ENCODE measurements at places on chromosomes 3 and 15.

DNA sequence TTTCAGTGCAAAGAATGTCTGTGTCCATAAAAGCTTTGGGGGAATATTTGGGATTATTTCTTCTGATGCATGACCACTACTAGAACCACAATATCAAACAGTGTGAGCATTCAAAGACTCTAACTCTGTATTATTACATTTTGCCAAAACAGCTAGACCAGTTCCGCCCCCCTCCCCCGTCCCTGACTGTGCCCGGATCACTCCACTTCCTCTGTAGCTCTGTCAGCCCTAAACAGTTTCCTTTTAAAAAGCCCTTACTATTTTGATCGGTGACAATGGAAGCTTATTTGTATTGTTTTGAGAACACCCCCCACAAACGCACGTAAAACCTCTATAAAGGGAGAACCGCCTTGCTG is 36.6 kb upstream of the EPHB3 start:
- no peak for ATAC-seq

- ATAC-seq: no peak
Observed at GRCh38 chr3:81080608-81081007, 680.8 kb downstream of the GBE1 start.

GRCh38 chr3:170560717-170561382 is 25.0 kb downstream of the SLC7A14 start:
- ATAC-seq: no peak

GRCh38 chr3:183560607-183561006 is 5.1 kb upstream of the KLHL6 start:
- no peak for ATAC-seq

- no peak for ATAC-seq
Observed at GRCh38 chr15:44325568-44325967, 37.0 kb downstream of the GOLM2 start.

GRCh38 chr3:45790596-45790995 is 5.7 kb downstream of the SLC6A20 start:
- ATAC-seq: no peak

DNA sequence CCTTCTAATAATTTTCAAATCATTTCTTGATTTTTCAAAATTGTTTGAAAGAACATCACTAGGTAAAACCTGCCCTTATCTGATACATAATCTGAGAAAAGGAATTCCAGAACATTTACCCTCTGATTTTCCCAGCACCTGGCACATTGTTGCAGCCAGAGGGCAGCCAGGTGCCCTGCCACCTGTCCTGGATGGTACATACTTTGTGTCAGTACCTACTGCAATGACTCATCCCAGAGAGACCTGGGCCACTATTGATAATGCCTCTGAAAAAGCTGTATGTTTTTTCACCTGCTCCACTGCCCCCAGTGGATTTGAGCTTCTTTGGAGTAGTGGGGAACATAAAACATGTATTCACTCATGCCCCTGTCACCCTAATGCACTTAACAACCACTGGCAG is 648.9 kb upstream of the GBE1 start:
- ATAC-seq: no peak

DNA sequence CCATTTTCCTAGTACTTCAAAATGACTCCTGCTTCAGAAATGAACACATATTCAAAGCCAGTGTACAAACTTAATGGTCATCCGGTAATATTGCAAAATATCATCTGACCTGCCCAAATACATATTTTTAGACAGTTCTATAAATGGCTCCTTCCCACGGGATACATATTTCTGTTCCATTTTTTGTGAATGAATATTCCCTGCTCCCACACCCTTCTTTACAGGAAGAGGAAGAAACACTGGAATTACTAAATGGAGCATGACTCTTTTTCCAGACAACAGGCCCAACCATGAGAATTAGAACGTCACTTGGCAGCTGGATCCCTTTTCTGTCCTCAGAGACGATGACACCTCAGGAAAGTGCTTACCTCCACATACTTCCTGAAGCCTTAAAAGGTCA is 38.0 kb upstream of the CBLB start:
- no peak for ATAC-seq

DNA sequence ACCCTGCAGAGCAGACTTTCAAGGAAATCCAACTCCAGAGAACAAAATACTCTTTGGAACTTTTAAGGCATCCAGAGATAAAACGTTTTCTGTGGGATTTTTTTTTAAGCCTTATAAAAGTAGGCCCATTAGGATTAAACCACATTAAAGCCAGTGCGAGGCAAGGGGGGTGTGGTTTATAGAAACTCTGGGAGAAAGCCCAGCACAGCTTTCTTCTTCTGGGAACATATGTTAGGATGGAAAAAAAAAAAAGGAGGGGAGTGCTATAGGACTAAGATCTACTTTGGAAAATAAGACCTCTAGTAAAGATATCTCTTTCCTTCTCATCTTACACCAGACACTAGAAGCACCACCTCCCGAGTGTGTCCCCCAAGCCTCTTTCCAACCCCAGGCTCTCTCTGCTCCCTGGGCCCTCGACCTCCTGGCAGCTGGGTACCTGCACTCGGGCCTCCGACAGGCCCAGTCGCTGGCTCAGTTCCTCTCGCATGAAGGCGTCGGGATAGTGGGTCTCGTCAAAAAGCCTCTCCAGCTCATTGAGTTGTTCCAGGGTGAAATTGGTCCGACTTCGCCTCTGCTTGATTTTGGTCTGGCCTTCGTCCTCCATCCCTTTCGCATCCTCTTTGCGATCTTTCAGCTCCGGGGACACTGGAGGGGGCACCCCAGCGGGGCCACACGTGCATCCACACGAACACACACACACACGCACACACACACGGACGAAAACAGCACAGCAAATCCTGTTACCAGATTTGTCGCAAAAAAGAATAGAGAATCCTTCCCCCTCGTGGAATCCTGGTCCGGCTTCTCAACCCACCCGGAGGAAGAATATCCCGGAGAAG is 3.8 kb downstream of the SHOX2 start:
- no peak for ATAC-seq

GRCh38 chr3:150333477-150333876 is 74.6 kb upstream of the TSC22D2 start:
- no peak for ATAC-seq

DNA sequence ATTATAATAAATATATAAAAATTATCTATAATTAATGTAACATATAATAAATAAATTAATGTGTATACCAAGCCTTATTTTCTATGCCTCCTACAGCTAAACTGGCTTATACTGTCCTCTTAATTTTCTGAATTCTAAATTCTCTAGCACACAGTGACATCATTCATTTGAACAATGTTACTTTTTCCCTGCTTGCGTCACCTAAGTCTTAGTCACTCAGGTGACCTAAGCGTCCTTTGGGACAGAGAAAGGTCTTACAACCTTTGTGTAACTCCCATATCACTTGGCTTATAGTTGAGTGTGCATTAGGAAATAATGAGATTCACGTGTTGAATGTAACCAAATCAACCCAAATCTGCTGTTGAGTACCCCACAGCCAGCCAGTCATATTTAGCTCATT is 48.5 kb upstream of the KCNMB2 start:
- ATAC-seq: no peak

DNA sequence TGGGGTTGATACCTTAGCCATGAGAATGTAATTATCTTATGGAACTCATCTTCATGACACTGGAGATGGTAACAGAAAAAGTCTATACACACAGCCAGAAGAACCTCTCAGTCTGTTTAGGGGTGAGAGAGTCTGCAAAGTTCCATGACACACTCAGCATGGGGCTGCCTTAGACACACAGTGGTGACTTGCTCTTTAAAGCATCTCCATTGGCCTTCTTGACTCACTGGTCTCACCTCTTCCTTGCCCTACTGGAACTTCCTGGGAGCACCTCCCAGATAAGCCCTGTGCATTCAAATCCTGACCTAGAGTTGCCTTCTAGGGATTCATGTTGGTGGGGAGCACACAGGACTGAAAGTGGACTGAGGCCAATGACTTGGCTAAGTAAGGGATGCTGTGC is 9.3 kb downstream of the MAGI1 start:
- no peak for ATAC-seq

DNA sequence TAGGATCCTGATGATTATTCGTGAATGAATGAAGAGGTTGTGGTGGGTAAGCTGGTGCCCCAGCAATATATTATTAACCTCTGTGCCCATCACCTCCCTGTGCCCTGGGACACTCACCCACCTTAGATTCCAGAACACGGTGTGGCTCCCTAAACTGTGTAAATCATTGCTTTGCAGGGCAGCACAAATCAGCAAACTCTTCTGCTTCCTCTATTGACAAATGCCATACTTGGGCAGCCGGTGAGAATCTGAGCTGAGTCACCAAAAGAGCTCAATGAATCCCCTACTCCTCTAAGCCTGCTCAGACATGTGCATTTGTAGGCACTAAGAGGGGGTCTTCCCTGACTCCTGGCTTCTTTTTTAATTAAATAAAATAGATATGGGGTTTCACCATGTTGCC is 15.7 kb downstream of the UQCC5 start:
- ATAC-seq: no peak

DNA sequence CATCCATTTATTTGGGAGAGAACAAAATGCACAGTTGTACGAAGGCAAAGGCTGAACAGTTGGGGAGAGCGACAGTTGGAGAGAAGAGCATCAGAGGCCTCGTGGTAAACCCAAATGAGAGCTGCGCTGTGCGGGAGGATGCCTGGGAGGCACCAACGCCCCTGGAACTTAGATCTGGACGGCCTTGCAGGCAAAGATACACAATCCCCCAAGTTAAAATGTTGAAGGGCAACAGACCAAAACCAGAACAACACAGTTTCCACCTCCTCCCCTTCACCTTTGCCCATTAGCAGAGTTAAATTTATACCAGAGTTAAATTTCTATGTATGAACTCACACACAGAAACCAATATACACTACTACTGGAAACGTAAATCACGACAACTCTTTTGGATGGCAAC is 339.6 kb downstream of the RORA start:
- ATAC-seq: no peak

DNA sequence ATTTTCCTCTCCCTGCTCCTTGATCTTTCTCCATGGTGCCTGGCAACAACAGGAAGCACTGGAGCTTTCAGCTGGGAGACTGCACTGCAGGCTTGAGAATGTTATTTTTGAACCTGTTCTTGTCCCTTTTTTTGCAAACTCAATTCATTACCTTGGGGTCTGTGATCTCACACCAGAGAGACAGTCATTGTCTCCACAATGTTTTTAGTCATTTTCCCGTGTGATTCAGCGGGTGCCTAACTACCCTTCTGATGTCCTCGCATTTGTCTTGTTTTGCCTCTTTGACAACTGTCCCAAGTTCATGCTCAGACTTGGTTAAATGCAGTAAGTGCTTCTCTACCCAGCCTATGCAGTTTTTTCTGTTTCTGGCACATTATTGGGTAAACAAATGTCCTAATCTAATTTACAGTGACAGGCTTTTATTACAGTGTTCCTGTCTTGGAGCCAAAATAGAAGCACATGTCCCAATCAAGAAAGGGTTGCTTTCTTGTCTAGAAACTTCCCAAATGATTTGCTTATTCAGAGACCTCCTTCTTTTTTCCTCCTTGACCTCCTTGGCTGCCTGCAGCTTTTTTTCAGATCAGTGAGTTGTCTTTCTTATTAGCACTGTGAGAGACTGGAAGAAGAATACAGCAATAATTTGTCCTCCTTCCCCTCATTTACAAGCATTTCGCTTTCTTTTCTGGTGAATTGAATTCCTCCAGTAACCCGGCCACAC is 162.4 kb downstream of the NSUN3 start:
- ATAC-seq: no peak

DNA sequence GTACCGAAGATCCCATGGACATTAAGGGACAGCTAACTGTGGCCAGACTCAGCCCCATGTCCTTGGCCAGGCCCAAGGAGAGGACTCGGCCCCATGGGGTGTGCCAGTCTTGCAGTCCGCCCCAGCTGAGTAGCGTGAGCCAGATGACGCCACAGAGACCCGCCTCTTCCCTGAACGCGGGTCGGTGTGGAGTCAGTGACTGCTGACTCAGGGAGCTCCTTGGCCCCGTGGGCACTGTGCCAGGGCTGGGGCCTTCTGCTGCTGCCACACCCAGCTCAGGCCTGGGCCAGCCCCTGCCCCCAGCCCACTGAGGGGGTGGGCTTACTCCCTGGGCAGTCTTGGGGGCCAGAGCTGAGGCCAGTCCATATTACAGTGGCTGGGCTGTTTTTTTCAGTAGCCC is 52.8 kb downstream of the PLXNA1 start:
- ATAC-seq: no peak

- ATAC-seq: no peak
Observed at GRCh38 chr15:88022716-88023115, 233.8 kb downstream of the NTRK3 start.

DNA sequence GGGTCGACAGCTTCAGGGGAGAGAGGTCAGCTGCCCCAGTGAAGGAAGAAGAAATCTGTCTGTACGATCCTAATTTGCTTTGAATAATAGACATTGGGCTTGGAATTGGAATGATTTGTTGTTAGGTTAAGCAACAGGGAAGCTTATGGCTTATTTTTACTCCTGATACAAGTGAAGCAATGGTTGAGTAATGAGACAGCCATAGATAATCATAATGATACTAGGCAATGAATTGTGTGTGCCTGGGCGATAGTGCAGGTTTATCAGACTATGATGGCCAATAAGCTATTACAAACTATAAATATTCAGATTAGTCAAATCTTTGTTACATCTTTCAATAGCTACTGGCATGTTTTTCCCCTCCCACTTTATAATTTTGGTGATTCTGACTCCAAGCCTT is 140.9 kb upstream of the CDIN1 start:
- ATAC-seq: no peak

DNA sequence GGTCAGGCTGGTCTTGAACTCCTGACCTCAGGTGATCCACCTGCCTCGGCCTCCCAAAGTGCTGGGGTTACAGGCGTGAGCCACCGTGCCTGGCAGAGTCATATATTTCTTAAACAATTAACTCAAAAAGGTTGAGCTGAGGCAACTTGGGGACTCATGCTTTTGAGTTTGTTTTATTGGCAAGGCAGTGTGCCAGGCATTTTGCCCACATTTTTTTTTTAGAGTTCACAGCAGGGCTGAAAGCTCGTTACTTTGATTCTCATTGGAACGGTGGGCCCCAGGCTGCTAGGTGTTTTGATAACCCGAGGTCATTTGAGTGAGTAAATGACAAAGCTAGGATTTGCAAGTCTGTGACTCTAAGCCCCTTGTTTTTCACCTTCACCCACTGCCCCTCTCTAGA is 76.2 kb downstream of the CCK start:
- no peak for ATAC-seq

- no peak for ATAC-seq
Observed at GRCh38 chr3:127450331-127450730, 140.2 kb downstream of the TPRA1 start.

GRCh38 chr3:72180405-72180804 is 395.5 kb upstream of the PROK2 start:
- ATAC-seq: no peak

DNA sequence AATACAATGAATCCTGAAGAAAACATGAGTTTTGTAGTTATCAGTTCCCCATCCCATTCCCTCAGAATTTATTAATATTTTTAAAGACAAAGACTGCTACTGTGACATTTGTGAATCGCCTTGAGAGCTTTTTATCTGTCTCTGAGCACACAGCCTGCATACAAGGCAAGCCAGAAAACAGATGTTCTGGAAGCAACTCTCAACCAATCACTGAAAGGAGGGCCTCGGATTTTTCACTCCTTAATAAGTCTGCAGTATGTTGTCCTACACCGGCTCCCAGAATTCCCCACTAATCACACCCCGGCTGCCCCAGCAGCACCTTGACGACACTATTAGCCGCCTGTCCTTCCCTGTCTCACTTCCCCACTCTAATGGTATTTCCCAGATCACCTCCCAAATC is 138.5 kb downstream of the ZNF621 start:
- ATAC-seq: no peak

- ATAC-seq: no peak
Observed at GRCh38 chr15:90365414-90366055, 13.5 kb downstream of the ZNF774 start.

Data from activated CD4-positive, CD25-positive, alpha-beta regulatory T cell treated with anti-CD3 and anti-CD28 coated beads, Interleukin-2, amount 50 U/mL, for 24 hours (primary cell).